GM23338 (cell line): ENCODE measurements at places on chromosomes 1 and 21.

DNA sequence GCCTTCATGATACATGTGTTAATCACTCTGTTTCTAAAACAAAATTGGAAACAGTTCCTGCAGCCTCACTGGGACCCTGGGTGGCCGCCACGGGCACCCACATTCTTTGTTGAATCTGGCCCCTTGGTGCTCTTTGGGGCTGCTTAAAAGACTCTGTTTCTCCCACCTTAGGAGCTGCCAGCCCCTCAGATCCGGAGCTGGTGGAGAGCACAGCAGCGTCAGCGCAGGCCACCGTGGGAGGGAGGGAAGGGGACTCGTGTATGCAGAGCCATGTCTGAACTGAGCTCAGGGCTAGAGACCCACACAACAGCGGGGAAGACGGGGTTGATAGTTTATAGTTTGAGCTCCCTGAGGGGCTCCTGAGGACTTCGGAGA is 121.2 kb downstream of the CNIH3 start:
- DNase-seq, result no peak

DNA sequence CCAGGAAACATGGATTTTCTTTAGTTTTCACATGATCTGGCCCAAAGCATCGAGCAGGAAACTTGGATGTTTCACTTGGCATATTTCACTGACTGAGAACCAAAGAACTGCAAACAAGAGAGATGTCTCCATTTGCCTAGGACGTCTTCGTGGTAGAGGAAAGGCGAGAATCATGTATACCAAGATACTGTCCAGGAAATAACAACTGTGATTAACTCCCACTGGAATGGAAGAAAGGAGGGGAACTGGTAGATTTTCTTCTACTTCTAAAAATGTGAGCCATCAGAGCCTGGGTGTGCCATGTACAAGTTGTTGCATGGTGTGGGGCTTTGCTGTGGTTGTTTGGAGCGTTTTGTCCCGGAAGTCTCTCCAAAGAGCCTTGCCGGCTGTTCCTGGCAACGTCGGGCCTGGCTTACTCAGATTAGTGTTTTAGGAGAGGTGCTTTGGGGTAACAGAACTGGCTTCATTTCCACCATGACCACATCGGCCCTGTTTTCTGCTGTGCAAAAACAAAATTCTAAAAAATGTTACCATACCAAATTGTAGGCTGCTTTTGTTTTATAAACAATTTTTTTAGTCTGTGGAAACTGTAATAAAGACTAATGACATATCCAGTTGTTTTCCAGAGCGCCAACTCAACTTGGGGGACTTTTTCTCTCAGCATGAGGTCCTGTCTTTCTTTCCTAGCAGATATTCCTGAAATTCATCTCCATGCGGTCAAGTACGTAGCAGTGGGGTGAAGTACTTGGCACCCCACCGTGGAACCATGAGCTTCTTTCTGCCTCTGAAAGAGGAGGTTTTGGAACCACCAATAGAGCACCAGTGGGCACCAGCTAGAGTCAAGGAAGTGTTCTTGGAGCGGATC is 118.3 kb downstream of the TM2D1 start:
- DNase-seq, result no peak

DNA sequence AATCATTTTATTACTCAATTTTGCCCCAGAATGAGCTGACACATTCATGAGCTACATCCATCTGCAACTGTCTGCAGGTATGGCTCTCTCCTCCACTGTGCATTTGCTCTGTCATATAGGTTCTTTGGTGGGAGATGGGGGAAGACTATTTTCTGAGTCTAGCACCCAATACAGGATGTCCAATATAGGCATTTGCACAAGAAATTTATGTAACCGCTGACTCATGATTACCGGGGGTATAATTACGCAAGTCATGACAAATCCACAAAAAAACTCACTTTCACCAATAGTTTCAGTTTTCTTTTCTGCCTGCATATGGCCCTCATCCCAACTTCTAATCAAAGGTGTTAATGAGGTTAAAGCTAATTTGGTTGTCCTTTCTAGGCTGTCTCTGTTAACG is 17.5 kb upstream of the VSIG8 start:
- DNase-seq, result no peak

- DNase-seq, result peak; percentile 13
Measured at GRCh38 chr21:38567335-38567969, 69.2 kb upstream of the ERG start.

GRCh38 chr1:212780759-212781158 is 10.8 kb downstream of the NSL1 start:
- DNase-seq, result no peak

DNA sequence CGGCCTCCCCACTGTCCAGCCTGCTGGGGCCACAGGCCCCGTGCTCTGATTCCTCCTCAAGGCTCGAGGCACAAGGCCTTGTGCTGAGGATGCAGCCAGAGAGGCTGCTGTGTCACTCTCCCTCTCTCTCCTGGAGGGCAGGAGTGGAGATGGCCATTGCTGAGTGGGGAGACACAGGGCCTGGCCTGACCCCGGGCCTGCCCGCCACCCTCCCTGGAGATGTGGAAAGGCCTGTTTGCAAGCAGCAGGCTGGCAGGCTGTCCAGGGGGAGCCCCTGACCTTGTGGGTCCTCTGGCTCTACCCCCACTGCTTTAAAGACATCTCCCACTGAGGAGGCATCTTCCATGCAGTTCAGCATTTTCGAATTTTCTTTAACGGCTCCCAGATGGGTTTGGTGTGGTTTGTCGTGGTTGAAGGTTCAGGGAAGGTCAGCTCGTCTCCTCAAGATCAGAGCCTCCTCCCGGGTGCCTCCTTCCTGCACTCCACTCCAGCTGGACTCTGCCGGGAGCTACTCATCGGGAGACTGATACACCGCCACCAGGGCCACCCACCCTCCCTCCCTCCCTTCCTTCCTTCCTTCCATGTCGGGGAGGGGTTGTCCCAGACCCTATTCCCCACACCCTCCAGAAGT is 69.1 kb downstream of the SPSB1 start:
- DNase-seq, result no peak

- no peak for DNase-seq
Measured at GRCh38 chr1:191690931-191691330, 467.3 kb upstream of the RGS18 start.

GRCh38 chr1:53685272-53686051 is 53.5 kb downstream of the GLIS1 start:
- no peak for DNase-seq

DNA sequence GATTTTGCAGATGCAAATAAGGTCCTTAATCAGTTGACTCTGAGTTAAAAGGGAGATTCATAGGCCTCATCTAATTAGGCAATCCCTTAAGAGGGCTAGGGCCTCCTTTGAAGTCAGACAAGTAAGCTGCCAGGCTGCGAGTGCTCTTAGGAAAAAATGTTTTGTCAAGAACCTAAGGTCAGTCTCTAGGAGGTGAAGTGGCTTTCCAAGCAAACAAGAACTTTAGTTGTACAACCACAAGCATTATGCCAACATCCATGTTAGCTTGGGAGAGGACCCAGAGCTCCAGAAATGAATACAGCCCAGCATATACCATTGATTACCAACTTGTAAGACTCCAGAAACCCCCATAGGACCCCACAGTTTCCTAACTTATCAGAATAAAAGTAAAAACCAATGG is 1366.2 kb downstream of the PLA2G4A start:
- DNase-seq, result no peak

DNA sequence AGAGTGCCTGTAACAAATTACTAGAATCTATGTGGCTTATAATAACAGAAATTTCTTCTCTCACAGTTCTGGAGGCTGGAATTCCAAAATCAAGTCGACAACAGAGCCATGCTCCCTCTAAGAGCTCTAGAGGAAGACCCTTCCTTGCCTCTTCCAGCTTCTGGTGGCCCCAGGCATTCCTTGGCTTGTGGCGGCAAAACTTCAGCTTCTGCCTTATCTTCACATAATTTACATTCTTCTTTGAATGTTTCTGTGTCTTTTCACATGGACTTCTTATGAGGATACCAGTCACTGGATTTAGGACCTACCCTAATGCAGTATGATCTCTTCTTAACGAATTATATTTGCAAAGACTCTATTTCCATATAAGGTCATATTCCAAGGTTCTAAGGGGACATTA is 324.4 kb downstream of the PCP4 start:
- no peak for DNase-seq

GRCh38 chr1:79693441-79694114 is 687.0 kb upstream of the ADGRL4 start:
- no peak for DNase-seq

DNA sequence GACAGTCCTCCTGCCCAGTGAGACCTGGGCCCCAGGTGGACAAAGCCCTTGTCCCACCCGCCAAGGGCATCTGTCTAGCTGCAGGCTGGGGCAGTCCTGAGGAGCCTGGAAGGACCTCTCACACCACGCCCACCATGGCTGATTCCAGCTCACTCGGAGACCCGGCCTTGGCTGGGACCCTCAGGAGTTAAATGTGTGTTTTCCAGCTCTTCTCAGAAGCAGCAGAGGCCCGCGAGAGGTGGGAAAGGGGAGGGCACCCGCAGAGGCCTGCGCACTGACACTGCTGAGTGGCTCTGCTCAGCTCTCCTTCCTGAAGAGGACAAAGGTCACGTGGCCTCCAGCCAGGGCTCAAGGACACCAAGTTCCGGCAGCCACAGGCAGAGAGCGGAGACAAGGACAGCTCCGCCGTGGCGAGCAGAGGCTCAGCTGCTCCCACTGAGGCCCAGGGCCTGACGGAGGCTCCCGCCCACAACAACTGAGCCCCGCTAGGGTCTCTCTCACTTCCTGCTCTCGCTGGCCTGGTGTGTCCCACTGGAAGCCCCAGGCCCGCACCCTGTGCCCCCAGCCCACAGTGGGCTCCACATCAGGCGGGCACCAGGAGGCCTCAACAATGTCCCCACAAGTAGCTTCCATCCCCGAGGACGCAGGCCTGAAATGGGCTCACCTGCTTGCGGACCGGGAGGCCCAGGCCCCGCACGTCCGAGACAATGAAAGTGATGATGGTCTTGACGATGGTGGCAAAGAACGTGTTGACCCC is 16.9 kb downstream of the SLC19A1 start:
- DNase-seq, result no peak

GRCh38 chr1:234710936-234711724 is 101.2 kb upstream of the IRF2BP2 start:
- no peak for DNase-seq

- DNase-seq, result peak; percentile 22
Measured at GRCh38 chr1:235295902-235296350, 32.1 kb downstream of the ARID4B start.

- no peak for DNase-seq
Measured at GRCh38 chr1:90356991-90357390, 360.1 kb downstream of the BARHL2 start.

DNA sequence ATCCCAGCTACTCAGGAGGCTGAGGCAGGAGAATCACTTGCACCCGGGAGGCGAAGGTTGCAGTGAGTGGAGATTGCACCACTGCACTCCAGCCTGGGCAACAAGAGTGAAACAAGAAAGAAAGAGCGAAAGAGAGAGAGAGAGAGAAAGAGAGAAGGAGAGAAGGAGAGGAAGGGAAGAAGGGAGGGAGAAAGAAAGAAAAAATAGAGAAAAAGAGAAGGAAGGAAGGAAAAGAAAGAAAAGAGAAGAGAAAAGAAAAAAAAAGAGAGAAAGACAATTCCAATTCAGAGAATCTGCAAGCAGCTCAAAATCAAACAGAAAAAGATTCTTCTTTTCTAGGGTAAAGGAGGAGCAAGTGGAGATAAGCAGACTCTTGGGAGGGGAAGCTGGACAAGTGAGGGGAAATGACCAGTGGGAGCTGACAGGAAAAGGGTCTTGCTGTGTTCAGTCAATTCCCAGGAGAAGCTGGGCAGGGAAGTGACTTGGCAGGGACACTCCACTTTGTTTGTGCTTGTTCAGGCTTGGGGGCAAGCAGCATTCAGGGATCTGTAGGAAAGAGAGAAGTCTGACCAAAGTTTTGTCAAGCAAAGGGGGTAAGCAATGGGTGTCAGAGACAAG is 3.6 kb upstream of the CAPN2 start:
- no peak for DNase-seq

GRCh38 chr1:109482242-109482641 is 1.5 kb upstream of the ATXN7L2 start:
- no peak for DNase-seq

- DNase-seq, result peak; percentile 70
Measured at GRCh38 chr1:151693057-151693651, 23.4 kb downstream of the CELF3 start.

- peak; percentile 24 for DNase-seq
Measured at GRCh38 chr1:200037904-200038303, 10.4 kb downstream of the NR5A2 start.

GRCh38 chr21:36628761-36629460 is 70.0 kb upstream of the SIM2 start:
- no peak for DNase-seq

GRCh38 chr1:12309783-12310742 is 80.2 kb downstream of the VPS13D start:
- no peak for DNase-seq

DNA sequence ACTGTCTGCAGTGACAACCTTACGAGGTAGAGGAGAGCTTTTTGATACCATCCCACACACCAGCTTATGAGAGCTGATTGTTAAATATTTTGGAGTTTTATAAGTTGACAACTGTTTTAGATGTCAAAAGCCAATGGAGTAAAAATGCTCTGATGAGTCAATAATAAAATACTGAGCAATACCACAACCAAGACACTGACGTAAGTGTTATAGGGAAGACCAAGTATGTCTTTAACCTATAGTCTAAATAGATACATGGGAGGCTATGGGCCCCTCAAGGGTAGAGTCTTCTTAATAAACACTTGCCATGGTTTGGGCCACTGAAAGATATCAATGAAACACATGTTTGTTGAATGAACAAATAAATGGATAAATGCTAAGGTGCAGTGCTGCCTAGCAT is 49.2 kb downstream of the DUSP10 start:
- no peak for DNase-seq

- no peak for DNase-seq
Measured at GRCh38 chr21:31948676-31949075, 75.9 kb downstream of the HUNK start.
